ENCODE measurements at places on chromosomes 5 and 9. TPM values are rescaled to one million over a fixed set of nuclear protein-coding genes. Genes with fewer than 3 reads are reported as not detected.
A peak's percentile ranks its signal among the peaks of the same experiment; 100 is the strongest.

DNA sequence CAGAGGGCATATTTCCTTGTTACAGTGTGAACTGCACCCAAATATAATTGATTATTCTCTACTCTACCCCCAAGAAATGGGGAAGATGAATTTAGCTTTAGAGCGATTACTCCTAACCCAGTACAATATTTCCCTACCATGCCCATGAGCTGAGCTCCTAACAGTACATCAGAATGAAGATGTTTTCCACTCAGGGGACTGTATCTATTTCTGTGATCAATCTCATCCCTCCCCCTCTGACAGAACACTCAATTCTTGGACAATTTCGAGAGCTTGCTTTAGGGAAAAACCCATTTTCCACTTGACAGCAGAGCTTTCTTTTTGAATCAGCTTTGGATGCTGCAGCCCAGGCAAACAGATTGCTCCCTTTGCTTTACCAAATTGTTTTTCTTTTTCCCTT is 24.7 kb upstream of the TEX48 start:
- no peak for DNase-seq

- no peak for DNase-seq
These were observed 32.1 kb downstream of the SNX24 start for GRCh38 chr5:122877518-122877917.

DNA sequence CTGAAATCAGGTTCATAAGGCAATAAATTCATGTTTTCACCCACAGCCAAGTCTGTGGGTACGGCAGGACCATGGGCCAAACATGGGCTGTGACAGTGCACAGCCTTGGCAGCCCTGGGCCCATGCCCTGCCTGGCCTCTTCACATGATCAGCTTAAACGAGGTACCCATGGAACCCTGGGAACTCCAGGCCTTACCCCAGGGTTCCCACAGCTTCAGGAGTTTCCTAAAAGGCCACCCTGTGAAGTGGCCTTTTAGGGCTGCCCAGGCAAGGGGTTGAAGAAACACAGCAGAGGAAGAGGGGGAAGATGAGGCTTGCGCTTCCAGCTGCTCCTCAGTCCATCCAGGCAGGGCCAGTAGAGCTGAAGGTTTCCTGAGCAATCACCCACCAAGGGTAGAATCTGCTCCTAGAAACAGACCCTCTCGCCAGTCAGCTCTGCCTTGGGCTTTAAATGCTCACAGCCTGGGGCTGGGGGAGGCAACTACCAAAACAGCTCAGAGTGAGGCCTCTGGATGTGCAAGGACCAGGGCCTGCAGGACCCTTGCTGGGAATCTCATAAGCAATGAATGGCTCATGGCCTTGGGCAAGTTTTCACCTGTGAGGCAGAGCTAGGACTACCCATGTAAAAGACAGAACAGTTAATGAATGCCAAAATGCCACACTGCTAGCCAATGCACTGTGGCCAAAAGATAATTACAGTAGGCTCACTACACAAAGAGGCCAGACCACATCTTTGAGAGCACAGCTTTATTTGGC is 79.3 kb upstream of the LRRTM2 start:
- DNase-seq: no peak

- DNase-seq: peak; percentile 52
These were observed 50.8 kb downstream of the ITGA1 start for GRCh38 chr5:52838326-52839015.

GRCh38 chr9:118575341-118576070 is 793.7 kb downstream of the BRINP1 start:
- no peak for DNase-seq

- peak; percentile 70 for DNase-seq
These were observed at the start of gene FBXL17 for GRCh38 chr5:108381954-108382783. TSS of gene FBXL17 (minus strand) at chr5:108382098.

- DNase-seq: no peak
These were observed 231.6 kb upstream of the NFIL3 start for GRCh38 chr9:91655215-91655614.

- no peak for DNase-seq
These were observed 199.2 kb downstream of the ADAMTSL1 start for GRCh38 chr9:18673179-18673578.

DNA sequence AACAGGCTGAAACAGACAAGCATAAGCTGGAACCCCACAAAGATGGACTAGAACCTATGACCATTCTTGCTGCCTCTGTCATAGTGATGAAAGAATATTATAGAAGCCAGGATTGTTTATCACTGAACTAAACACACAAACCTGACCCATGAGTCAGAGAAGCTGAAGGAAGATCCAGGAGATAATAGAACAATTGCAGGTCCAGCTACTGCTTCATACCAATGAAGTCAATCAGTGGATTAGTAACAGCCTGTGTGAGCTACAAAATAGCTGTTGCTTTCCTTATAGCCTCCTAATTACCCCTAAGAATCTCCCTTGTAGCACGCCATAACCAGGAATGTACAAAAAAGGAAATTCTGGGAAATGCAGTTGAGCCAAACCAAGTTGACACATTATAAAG is 459.9 kb upstream of the ZNF462 start:
- DNase-seq: peak; percentile 10

DNA sequence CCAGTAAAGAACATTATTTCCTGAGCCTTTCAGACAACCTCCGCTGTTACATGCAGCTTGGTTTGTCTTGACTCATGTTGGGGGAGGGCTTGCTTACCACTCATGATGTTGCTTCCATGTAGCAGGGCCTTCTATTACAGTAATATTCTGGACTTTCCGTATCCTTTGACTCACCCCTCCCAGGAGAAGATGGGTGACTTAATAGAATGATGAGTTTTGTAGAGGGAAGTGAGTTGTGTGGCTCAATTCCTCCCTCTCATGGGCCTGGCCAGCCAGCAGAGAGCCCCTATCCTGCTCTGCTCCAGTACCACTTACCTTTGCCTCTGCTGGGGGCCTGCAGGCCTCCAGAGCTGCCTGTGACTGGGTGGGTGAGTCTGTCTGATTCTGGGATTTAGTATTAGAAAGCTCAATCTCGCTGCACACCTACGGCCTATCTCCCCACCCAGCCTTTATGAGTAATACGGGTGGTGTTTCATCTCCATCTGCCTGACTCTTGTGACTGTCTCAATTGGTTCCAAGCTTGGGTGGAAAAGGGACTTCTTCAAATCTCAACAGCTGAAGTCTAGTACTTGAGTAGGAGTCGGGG is 52.6 kb upstream of the KLF9 start:
- no peak for DNase-seq

- DNase-seq: no peak
These were observed 484.5 kb downstream of the NR2F1-AS1 start for GRCh38 chr5:93096561-93096960.

- no peak for DNase-seq
These were observed 245.1 kb upstream of the C9orf72 start for GRCh38 chr9:27818348-27818747.

- DNase-seq: no peak
These were observed 17.9 kb upstream of the KIF4B start for GRCh38 chr5:154995679-154996078.

GRCh38 chr9:115263371-115264075 is 145.6 kb upstream of the TNC start:
- DNase-seq: no peak

- no peak for DNase-seq
These were observed 3.5 kb upstream of the SMC2 start for GRCh38 chr9:104090578-104090977.

- DNase-seq: no peak
These were observed 84.9 kb downstream of the KIF4B start for GRCh38 chr5:155098433-155098832.

DNA sequence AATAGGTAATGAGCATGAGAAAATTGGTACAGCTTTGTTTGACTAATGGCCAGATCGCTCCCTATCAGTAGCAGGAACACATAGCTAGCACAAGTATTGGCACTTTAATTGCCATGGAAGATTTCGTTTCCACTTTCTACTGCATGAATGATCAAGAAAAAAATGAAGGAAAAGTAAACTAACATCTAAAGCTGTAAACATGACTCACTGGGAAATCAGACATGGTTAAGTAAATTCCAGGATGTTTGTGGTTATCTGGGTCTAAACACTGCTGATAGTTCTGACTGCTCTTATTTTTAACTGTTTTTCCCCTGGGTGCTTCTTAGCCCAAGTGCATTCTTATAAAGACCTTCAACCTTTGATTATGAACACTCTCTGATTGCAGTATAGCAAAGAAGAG is 388.9 kb downstream of the NR2F1-AS1 start:
- peak; percentile 96 for DNase-seq

DNA sequence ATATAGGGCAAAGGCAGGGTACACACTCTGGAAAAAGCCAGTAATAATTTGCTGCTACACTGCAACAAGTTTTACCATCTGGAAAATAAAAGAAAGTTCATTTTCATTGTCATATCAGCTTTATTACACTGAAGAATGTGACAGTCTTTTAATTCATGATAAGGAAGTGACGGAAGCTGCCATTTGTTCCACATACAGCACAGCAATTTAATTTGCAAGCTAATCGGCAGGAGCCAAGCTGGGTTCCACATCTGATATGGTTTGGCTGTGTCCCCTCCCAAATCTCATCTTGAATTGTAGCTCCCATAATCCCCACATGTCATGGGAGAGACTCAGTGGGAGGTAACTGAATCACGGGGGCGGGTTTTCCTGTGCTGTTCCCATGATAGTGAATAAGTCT is 16.5 kb downstream of the PRELID2 start:
- no peak for DNase-seq

GRCh38 chr9:74876382-74876949 is 11.3 kb downstream of the TRPM6 start:
- DNase-seq: no peak

DNA sequence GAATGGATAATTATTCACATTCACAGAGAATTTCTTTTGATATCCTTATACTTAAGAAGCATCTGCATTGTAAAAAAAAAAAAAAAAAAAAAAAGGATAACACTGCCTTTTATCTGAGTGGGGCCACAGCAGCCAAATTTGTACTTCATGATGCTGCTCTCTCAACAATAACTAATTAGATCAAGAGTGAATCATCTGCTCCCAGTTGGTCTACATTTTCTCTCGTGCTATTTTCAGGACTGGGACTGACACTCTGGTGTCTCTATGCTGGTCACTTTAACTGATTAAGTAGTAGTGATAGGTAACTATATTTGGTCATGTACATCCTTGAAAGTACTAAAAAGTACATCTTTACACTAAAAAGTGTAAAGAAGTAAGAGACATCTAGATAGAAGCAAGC is 90.1 kb downstream of the RFX3 start:
- no peak for DNase-seq

GRCh38 chr9:74496819-74497747 is at the start of gene RORB:
TSS of gene RORB (plus strand) at chr9:74497335. CDS start at chr9:74497977, 642 bp downstream.
- no peak for DNase-seq

- no peak for DNase-seq
These were observed 65.4 kb upstream of the FCN1 start for GRCh38 chr9:134983074-134983473.

- no peak for DNase-seq
These were observed 133.6 kb downstream of the SIL1 start for GRCh38 chr5:139064613-139065012.

DNA sequence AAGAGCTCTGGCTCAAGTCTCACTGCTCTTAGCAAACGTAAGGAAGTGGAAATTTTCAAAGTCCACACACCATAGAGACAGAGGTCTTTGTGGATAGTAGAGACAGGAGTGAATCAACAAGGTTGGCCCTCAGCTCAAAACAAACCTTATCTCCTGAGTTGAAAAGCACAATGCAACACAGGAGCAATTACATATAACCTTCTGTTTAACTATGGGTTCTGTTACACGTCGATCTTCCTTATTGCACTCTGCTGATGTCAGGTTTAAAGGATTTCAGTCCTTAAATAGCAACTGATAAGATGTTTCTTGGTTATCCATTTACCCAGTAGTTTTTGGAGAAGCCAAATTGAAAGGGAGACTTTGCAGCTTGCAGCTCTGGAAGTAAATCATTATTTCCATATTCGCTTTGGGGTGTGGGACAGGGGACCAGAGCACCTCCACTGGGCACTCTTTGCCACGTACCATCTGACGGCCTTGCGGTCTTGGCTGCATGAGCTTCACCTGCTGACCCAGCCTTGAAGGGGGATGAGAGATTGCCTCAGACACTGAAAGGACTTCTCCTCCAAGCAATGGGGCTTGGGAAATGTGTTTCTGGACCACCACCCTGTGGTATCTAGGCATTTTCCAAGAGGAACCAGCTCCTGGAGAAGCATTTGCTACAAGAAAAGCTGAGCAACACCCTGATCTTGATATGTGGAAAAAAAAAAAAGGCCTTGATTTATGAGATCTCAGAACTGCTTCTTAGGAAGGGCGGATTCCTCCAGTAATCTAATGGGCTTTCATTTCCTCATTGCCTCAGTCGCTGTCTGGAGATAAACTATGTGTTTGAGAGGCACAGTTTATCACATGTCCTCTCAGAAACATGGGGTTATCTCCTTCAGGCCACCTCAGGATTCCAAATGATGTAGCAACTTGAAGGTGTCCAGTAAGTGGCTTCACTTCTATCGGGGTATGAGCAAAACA is 56.2 kb upstream of the ZNF622 start:
- DNase-seq: no peak

DNA sequence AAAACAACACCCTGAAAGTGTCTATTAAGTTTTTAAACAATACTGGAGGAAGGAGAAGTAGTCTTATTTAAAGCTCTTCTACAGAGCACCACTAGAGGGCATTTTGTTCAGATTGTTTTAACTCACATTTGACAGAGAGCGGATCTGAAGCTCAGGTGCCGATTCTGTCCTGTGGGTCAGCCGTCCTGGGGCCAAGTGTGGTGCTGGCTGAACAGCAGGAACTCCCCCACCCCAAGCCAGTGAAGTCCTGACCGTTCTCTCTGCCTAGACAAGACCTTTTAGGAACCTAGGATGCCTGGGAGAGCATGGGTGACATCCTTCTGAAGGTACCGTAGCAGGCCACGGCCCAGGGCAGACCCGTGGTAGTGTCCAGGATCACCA is 3.9 kb downstream of the EXOC3 start:
- DNase-seq: peak; percentile 9

Gene NIPAL4
- total RNA-seq: 5.6 TPM

Gene CCL27
- total RNA-seq: not detected

Gene THOC3
- total RNA-seq: 75.5 TPM

Gene SPAG8
- total RNA-seq: 0.12 TPM

Gene VCAN
- total RNA-seq: 323 TPM

Gene NUTM2F
- total RNA-seq: not detected

Gene FGD3
- total RNA-seq: 0.58 TPM

Gene C9
- not detected for total RNA-seq

Gene PCDHGA4
- 0.92 TPM for total RNA-seq

Gene SPINK13
- 0.58 TPM for total RNA-seq

Gene SUSD3
- 1.4 TPM for total RNA-seq

Gene TMEM232
- total RNA-seq: 0.86 TPM

Gene DEPDC1B
- 38.6 TPM for total RNA-seq

Gene CD14
- not detected for total RNA-seq

Gene IFNA21
- total RNA-seq: not detected

Gene ZSWIM6
- 8.2 TPM for total RNA-seq

Gene CSF2
- 13.2 TPM for total RNA-seq

Gene FOXD4L3
- not detected for total RNA-seq

Gene TLX3
- 0.87 TPM for total RNA-seq

Gene EQTN
- not detected for total RNA-seq

Gene MYMK
- total RNA-seq: not detected

Gene ARL14EPL
- not detected for total RNA-seq

Gene SLC4A9
- not detected for total RNA-seq

Gene CDK9
- 29.5 TPM for total RNA-seq

Measured in epithelial cell of proximal tubule (primary cell).